Stimulated activated CD8-positive, alpha-beta memory T cell treated with anti-CD3 and anti-CD28 coated beads, Interleukin-7, amount 100 ng/mL, for 1 hour (primary cell): ENCODE measurements at places on chromosomes 6 and 20.
A peak's percentile ranks its signal among the peaks of the same experiment; 100 is the strongest.

DNA sequence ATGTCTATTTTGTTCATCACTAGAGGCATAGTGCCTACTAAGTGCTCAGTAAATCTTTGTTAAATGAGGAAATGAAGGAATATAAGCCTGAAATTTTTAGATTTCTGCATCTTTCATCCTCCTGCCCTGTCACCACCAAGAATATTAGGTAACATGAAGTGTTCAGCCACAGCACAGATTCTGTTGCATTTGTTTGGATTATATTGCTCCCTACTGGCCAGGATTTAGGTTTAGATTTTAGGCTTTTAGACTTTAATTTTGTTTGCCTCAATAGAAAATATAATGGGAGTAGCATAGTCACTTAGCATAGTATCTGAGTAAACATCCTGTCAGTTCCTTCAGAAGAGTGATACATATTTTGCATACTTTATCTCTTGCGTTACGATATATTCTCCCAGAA lies 14.2 kb downstream of the FARS2 start:
- DNase-seq: no peak

- DNase-seq: no peak
These were observed 150.8 kb downstream of the SOX4 start for GRCh38 chr6:21744331-21744730.

DNA sequence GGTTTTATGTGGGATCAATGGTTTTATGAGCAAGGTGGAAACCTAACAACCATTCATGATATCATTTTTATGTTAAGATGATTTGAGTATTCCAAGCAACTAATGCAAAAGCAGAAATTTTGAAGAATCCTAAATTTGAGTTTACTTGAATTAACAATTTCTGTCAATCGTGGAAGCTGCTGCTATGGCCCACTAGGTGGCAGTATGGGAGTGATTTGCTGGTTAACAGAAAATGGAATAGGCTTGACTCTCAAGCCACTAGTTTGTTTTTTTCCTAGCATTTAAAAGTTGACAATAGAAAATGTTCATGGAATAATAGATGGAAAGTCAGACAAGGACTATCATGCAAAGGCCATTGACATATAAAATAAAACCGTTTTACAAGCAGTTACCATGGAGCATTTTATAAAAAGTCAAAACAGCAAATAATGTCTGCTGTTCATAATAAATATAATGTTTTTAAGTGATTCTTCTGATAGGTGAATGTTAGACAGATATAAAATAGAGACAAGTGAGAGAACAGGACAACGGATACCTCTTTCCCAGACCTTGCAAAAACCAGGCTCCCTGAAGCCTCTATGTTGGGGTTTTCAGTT lies 43.0 kb upstream of the TMEM200A start:
- DNase-seq: peak; percentile 23

- DNase-seq: no peak
These were observed 395.1 kb upstream of the CNR1 start for GRCh38 chr6:88561034-88561953.

DNA sequence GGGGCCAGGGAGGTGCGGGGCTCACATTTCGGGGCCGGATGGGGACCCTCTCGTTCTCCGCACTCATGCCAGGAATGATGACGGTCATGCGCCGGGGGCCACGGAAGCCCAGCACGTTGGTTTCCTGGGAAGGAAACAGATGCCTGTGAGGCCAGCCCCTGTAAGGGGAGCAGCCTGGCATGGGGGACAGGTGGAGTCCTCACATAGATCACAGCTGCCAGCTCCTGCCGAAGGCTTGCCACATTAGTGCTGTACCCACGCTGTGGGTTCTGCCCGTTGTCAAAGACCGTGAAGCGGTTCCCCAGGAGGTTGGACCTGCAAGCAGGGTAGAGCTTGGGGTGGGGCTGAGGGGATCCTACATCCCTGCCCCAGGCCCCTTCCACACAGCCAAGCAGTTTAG lies 6.7 kb upstream of the TEAD3 start:
- DNase-seq: no peak
